HepG2 (cell line): ENCODE measurements at places on chromosomes 7 and 10. TPM values are rescaled to one million over a fixed set of nuclear protein-coding genes. Genes with fewer than 3 reads are reported as not detected.

DNA sequence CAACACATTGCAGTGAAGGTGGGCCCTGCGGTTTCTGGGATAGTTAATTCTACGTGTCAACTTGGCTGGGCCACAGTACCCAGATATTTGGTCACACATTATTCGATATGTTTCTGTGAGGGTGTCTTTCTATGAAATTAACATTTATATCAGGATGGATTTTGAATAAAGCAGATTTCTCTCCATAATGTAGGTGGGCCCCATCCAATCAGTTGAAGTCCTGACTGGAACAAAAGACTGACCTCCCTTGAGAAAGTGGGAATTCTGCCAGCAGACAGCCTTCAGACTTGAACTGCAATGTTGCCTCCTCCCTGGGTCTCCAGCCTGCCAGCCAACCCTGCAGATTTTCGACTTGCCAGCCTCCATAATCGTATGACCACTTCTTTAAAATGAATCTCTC is 420.6 kb downstream of the PLXNA4 start:
- H3K36me3 ChIP-seq = no peaks in the 10 kb centered on the region
- H3K27ac ChIP-seq = no peak overlapping the region
- no peaks in the 10 kb centered on the region for H3K4me1 ChIP-seq
- no peak overlapping the region for H3K4me3 ChIP-seq

DNA sequence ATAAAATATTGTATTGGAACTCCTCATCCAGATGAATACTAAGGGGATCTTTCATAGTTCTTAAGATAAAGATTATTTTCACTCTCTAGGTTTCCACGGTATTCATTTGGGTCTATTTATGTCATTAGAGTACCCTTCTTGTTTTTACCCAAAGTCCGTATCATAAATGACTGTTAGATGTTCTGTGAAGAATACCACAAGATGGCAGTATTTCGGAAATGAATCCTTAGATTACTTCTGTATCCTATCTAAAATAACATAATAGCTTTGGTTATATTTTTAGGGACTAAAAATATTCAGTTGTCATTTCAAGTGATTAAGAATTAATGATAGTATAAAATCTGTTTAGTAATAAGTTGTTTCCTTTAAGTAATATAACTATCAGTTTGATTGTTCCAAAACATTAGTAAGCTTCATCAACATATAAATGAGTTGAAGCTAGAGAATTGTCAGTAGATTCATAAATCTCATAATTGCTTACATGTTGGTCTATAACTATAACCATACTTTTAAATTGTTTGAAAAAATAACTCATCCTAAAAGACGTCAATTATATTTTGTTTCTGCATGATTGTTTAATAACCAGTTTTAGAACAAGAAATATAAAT is 337.5 kb upstream of the KCND2 start:
- DNase-seq = peak; percentile 21
- H3K36me3 ChIP-seq = no peaks in the 10 kb centered on the region
- no peak overlapping the region for H3K4me3 ChIP-seq
- no peak overlapping the region for H3K27ac ChIP-seq
- no peaks in the 10 kb centered on the region for H3K27me3 ChIP-seq
- no peaks in the 10 kb centered on the region for H3K4me1 ChIP-seq

DNA sequence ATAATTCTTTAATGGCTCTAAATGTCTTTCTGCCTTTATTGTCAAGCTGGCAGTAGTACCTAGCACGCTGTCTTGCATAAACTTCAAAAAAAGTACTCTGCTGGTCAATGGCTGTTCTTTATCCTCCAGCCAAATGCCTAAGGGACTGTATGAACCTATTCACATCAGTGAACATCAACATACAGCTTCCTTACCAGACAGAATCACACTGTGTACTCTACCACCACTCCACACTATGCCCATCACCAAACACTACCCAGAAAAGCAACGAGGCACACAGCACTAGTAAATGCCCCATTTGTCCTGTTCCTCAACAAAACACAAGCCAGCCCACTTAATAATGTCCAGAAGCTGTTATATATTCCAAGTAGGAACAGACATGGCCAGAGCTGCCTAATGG is 127.5 kb downstream of the SGMS1 start:
- no peak overlapping the region for H3K27ac ChIP-seq
- peaks cover 14% of the 10 kb centered on the region; the same call in 1 of the 2 replicates for H3K4me1 ChIP-seq
- no peaks in the 10 kb centered on the region for H3K36me3 ChIP-seq
- no peak overlapping the region for H3K4me3 ChIP-seq
- no peaks in the 10 kb centered on the region; the same call in 1 of the 2 replicates for H3K27me3 ChIP-seq

DNA sequence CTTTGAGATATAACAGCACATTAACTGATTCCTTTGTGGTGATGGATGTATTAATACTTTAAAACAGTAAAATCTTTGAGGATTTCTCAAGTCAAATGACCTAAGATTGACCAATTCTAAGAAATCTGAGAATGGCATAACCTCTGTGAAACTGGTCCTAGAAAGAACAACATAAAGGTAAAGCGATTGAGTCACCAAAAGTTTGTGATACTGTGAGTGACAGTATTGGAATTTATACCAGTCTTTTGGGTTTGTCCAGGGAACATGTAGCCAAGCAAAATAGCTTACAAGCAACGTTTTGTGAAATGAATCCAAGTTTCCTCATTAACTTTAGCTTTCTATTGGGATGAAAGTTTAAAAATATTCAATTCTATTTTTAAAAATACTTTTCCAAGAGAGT is 157.4 kb upstream of the TMEM196 start:
- no peaks in the 10 kb centered on the region for H3K4me1 ChIP-seq
- H3K27me3 ChIP-seq = no peaks in the 10 kb centered on the region
- DNase-seq = no peak
- no peaks in the 10 kb centered on the region for H3K36me3 ChIP-seq

GRCh38 chr10:17792991-17793390 is 16.2 kb upstream of the MRC1 start:
- DNase-seq = no peak
- H3K27me3 ChIP-seq = peaks cover 8% of the 10 kb centered on the region; the same call in 1 of the 3 replicates
- H3K27ac ChIP-seq = no peak overlapping the region

GRCh38 chr10:109967739-109968088 is 40.1 kb upstream of the ADD3 start:
- DNase-seq = no peak
- H3K4me3 ChIP-seq = peak overlapping the region; percentile 56; the same call in 1 of the 2 replicates
- H3K4me1 ChIP-seq = peaks cover 76% of the 10 kb centered on the region
- H3K27me3 ChIP-seq = no peaks in the 10 kb centered on the region
- H3K36me3 ChIP-seq = no peaks in the 10 kb centered on the region
- H3K27ac ChIP-seq = peak overlapping the region; percentile 62

DNA sequence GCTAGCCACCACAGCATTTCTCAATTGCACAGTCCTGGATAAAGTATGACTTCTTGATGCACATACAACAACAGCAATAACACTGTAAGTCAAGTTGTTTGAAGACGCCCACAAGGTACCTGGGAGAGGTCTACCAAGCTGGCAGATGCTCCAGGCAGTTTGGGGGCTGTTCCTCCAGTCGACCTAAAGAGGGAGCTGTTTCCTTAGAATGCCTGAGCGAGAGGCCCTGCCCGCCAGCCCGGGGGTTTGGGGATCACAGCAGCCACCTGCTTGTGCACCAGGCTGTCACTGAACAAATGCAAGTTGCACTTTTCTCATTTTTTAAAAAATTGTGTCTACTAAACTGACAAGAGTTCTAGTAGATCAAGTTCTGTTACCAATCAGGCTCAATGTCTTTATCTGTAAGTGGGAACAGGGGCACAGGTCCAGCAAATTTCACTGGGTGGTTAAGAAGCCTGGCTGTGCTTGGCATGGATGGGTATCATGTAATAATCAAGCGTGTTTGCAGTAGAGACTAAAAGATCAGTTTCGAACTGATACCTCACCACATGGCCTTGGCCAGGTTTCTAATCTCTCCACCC is 193.8 kb upstream of the ADO start:
- H3K27ac ChIP-seq = no peak overlapping the region
- peak; percentile 35 for DNase-seq
- H3K36me3 ChIP-seq = no peaks in the 10 kb centered on the region
- H3K4me1 ChIP-seq = no peaks in the 10 kb centered on the region
- H3K4me3 ChIP-seq = no peak overlapping the region
- no peaks in the 10 kb centered on the region for H3K27me3 ChIP-seq

DNA sequence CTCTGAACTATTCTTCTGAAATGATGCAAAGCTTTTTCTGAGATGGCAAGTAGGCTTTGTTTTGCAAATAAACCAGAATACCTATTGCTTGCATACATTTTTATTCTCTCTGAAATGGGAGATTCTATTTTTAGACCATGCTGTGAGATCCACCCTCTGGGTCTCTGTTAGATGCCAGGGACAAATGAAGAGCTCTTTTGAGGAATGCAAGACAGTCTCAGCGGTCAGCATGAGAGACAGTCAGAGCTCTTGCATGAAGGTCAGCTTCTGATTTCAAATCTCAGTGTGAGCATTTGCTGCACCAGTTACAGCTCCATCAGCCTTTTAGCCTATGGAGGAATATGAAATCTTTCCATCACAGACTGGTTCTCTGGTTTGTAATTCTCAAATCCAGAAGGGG is 429.9 kb upstream of the KLF6 start:
- no peak overlapping the region for H3K27ac ChIP-seq
- DNase-seq = no peak
- H3K4me3 ChIP-seq = no peak overlapping the region
- no peaks in the 10 kb centered on the region for H3K4me1 ChIP-seq
- H3K36me3 ChIP-seq = no peaks in the 10 kb centered on the region

DNA sequence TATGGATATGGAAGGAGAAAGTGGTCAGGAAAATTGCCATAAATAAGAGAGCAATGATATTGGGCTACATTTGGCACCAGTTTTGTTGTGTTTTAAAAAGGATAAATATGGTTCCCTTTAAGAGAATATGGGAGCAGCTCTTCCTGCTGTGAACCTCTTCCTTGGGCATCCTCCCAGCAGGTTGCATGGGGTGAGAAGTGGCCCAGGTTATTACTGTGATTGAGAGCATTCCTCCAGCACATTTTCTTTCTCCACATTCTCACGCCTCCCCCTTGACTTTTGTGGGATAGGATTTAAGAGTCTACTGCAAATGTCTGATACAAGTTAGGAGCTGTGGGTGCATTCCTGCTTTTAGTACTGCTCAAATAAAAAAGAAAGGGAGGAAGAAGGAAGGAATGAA is 214.8 kb downstream of the POU6F2 start:
- DNase-seq = no peak
- H3K27me3 ChIP-seq = no peaks in the 10 kb centered on the region
- H3K27ac ChIP-seq = no peak overlapping the region
- H3K36me3 ChIP-seq = no peaks in the 10 kb centered on the region
- no peak overlapping the region for H3K4me3 ChIP-seq
- H3K4me1 ChIP-seq = no peaks in the 10 kb centered on the region

- no peak overlapping the region for H3K4me3 ChIP-seq
- H3K27ac ChIP-seq = no peak overlapping the region
- DNase-seq = no peak
- no peaks in the 10 kb centered on the region for H3K36me3 ChIP-seq
Measured at GRCh38 chr7:75572396-75572795, 80.3 kb downstream of the SPDYE5 start.

DNA sequence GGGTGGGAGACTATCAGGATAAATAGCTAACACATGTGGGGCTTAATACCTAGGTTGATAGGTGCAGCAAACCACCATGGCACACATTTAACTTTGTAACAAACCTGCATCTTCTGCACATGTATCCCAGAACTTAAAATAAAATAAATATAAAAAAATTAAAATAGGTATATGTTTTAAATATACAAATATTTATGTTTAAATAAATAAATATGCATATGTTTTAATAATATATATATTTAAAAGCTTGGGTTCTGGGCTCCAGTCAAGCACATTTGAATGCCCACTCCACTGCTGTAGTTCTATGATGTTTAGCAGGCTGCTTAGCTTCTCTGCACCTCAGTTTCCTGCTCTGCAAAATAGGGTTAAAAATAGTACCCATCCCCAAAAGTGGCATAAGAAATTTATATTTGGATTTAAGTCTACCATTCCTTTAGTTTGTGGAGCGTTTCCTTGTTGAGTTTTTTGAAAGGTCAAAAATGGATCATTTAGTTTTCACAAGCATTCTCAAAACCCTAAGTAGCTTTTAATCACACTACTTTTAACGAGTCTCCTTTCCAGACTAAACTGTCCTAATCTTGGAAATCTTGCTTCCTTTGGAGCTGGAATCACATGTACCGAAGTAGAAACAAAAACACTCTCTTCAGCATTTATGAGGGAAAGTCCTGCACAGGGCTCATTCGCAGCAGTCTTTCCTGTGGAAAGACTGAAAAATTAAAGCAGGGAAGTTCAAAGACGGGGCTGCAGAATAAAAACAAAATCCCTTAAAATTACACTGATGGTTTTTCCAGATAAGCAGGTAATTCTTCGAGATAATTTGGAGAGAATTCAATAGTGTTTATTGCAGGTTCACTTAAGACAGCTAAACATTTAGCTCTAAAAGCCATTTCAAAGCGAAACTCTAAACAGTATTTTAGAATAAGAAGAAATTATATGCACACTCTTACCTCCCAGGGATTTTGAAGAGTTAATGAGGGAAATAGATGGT is 111.7 kb upstream of the LYZL1 start:
- H3K4me3 ChIP-seq = no peak overlapping the region
- no peak for DNase-seq
- no peaks in the 10 kb centered on the region for H3K36me3 ChIP-seq
- peaks cover 9% of the 10 kb centered on the region for H3K4me1 ChIP-seq

DNA sequence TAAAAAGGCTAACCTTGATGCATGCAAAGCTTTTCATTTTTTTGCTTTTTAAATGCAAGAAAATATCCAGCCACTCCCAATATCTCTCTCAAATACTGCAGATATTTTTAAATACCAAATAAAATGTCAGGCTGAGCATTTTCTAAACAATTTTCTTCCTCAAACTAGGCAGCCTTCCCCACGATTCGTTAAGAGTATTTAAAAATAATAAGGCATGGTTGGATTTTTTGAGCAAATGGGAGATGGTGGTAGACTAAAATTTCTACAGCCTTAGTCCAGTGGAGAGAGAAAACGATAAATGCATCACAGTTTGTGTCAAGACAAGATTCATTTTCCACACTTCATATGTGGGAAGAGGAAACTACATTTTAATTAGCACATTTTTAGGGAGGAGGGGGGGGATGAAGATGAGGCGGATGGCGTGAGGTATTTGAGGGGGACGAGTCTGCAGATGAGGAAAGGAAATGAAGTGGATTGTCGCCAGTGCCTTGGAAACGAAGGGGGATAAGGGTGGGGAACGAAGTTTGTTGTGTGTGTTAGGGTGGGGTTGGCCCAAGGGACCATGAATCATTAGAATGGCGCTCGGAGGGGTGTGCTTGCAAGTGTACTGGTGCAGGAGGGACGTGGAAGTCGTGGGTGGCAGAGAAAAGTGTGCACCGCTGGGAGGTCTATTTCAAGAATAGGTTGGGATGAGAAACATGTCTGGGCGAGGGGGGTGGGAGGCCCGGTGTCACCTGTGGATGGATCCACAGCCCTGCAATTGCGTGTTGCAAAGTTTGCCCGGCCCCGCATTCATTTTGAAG is 1.2 kb upstream of the ADD3 start:
- peak overlapping the region; percentile 98 for H3K27ac ChIP-seq
- DNase-seq = peak; percentile 21
- H3K4me3 ChIP-seq = peak overlapping the region; percentile 74
- no peaks in the 10 kb centered on the region for H3K36me3 ChIP-seq

GRCh38 chr10:117762819-117763172 is 220.2 kb downstream of the EMX2 start:
- no peak overlapping the region for H3K4me3 ChIP-seq
- H3K36me3 ChIP-seq = no peaks in the 10 kb centered on the region
- H3K4me1 ChIP-seq = no peaks in the 10 kb centered on the region
- H3K27ac ChIP-seq = no peak overlapping the region
- peaks cover 10% of the 10 kb centered on the region; the same call in 1 of the 3 replicates for H3K27me3 ChIP-seq

The NODAL gene
- total RNA-seq = 0.24 TPM in 1 of 2 replicates, not detected in the other

The CCDC3 gene
- total RNA-seq = not detected in 2 replicates

The AGAP3 gene
- total RNA-seq = 24.9 and 31.3 TPM in 2 replicates

The ADAMTS14 gene
- 0.04 TPM in 1 of 2 replicates, not detected in the other for total RNA-seq

The NFE2L3 gene
- total RNA-seq = 8.8 and 19.4 TPM in 2 replicates

The HOXA2 gene
- 0.22 TPM in 1 of 2 replicates, not detected in the other for total RNA-seq

The DNAH11 gene
- 0.01 TPM in 1 of 2 replicates, not detected in the other for total RNA-seq
